EL (cell line): ENCODE measurements at places on chromosomes 12 and 14.

GRCh38 chr14:65156568-65157366 is 54.5 kb upstream of the MAX start:
- peak; percentile 88 for DNase-seq

GRCh38 chr12:42923156-42923555 is 333.6 kb upstream of the PRICKLE1 start:
- no peak for DNase-seq

DNA sequence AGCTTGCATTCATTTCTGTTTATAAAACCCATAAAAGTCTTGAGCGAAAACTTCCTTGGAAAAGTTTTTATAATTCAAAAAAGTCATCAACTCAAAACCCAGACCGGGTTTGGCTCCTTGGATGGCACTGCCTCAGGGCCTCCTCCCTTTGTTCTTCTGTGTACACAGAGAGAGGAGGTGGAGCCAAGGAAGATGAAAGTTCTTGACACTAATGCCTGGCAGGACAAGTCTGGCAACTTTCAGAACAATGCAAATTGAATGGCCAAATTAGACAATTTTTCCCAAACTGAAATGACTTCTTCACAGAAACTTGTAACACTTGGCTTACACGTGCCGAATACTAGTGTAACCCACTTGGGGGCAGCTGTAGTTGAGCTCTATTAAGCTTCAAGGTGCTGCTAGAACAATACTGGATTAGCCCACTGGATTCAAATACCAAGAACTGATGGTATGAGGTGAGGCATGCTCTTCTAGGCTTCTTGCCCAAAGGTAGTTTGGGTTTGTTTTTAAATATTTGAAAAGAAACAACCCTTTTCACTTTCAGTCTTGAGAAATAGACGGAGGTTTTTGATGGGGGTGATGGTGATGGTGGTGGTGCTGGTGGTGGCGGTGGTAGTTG is 86.6 kb upstream of the FRMD6 start:
- DNase-seq, result no peak

DNA sequence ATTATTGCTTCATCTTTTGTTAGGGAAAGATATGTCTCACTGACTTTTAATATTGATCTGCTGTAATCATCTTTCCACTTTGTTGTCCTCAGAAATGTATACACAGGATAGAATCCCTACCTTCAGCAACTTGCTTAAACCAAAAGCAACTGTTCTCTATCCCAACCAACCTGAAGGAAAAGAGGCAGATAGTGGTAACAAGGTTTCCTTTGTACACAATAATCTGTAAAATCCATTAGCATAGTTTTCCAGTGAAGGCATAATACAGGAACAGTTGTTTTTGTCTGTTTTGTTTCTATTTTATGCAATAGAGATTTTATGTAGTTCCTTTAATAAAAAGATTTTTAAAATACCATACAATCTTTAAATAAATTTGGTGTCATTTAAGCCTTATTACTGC is 170.5 kb downstream of the PIK3C2G start:
- DNase-seq, result no peak

DNA sequence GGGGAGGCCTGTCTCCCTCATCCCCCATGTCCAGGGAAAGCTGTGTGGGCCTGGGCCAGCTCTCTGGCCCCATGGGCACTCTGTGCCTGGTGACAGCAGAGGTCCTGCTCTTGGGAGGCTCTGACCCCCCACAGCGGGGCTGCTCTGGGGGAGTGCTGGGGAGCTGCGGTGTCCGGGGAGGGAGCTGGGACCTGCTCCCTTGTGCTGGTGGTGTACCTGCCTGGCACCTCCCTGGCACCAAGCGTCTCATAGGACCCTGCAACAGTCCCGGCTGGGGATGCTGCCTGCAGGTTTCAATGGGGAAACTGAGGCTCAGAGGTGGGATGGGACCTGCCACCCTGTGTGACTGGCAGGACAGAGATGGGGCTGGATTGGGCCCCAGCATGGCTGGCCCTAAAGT is 111.3 kb downstream of the KIF26A start:
- DNase-seq, result no peak

DNA sequence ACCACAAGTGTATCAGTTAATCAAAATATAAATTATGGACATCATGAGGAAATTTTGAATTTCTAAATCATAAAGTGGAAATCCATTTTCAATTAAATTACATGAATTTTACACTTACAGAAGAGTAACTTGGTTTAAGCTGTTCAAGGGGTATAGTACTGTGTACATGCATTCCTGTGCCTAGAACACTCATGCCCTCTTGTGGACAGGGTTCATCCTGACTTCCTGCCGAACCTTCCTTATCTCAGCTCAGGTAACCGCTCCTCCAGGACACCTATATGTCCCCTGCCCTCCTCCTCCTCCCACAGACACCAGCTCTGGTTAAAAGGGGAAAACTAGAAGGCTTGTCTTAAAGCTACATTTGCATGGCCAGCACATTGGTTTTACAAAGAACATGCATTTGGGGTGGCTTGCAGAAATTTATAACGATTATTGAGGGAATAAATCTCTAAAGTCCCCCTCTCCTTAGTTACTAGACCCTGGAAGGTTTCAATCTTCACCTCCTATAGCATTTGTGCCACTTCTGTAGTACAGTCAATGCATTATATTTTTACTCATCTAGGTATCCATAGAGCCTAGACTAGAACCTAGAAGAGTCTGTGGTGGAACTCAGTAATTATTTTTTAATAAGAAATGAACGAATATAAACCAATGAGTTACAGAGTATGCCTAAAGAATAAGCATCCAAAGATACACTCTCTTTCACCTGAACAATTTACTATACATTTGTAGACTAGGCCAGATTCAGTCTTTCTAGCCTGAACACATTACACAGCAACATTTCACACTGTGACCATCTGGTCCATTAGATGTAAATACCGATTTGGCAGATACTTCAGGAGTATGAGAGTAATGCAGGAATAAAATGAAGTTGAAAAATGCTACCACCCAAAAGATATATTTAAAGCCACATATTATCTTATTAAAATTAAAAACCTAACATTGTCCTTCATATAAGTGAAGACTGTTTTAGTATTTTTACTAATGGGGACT is 345.6 kb downstream of the PAWR start:
- DNase-seq, result peak; percentile 51

DNA sequence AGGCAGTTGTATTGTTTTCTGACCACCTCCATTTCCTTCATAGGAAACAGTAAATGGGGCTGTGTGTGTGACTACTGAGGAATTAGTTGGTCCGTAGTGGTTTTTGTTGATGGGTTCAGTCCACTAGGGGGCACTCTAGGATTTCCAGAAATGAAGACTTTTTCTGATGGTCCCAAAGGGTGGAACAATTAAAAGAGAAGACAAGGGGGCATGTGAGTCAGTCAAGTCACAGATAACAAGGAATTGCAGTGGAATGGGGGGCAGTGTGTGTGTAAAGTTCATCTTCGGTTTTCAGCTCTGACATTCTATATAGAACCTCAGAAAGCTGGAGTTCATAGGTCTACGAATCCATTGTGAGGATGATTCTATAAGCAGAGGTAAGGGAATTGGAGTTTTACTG is 186.6 kb upstream of the OR4E1 start:
- peak; percentile 7 for DNase-seq

DNA sequence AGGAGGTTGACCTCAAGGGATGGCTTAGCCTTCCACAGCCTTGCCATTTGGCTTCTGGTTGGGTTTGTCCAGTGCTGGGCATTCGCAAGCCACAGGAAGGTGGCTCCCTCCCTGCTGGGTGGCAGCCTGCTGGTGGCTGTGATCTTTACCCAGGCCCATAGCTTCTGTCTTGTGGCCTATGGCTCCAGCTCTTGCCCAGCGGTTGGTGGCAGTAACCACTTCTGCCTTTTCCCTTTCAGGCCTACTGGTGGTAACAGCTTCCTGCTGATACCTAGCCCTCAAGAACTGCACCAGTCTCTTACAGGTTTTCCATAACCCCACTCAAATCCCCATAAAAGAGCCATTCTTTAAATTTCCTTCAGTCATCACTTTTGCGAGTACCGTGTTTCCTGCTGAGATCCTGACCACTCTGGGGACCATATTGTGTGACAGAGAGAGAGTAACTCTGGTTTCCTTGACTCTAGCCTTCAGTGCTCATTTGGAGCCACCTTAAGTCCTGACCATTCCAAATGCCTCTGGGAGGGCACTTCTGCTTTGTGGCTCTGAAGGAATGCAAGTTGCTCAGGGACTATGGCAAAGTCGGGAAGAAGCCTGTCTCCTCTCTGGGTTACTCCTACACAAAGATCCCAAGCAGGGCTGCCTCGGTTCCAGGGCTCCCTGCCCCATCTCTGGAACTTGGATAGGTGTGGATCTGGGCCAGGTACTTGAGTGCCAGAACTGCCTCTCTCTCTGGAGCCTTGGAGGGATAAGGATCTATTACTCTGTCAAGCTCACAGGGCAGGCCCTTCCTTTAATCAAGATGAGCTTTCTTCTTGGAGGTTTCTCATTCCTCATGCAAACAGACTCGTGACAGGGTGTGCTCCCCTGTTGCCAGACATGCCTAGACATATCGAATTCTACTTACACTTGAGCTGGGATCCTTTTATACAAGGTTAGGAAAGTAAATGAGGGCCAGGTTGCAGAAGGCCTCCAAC is 2.9 kb upstream of the NYNRIN start:
- no peak for DNase-seq

DNA sequence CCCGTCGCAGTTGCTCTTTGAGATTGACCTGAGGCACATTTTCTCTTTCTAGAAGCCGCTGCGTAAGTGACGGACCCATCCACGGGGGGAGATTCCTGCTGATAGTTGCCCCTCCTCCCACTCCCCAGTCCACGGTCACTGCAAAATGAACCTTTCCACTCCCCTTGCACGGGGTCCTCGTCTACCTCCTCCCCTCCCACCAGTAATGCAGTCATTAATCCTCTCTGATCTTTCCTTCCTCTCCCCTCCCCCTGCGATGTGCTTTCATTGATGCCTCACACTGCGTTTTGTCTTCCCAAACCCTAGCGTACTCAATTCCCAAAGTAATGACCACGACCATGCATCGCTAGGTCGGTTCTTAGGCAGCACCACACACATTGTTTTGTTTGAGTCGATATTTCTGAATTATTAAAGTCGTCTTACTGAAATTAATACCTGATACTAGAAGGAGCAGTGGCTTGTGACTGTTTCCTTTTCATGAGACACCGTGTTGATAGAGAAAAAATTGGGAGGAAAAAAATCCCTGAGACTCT is 857 bp downstream of the ETNK1 start:
- peak; percentile 50 for DNase-seq

GRCh38 chr14:63922696-63923421 is 70.1 kb downstream of the SYNE2 start:
- no peak for DNase-seq

DNA sequence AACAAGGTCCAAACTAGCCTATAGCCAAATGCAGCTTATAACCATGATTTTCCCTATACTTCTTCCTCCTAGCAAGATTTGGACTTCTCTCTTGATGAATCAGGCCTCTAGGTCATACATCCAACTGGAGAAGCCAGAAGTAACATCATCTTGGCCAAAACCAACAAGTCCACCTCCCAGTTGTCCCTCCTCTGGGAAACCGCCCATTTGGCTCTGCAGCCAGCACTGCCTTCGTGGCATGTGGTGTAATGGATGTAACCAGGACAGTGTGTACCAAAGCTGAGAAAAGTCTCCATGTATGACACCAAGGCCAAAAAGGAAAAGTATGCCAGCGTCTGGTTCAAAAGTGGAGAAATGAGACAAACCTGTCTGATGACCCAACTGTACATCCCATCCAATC is 59.3 kb upstream of the VASH1 start:
- DNase-seq, result no peak

DNA sequence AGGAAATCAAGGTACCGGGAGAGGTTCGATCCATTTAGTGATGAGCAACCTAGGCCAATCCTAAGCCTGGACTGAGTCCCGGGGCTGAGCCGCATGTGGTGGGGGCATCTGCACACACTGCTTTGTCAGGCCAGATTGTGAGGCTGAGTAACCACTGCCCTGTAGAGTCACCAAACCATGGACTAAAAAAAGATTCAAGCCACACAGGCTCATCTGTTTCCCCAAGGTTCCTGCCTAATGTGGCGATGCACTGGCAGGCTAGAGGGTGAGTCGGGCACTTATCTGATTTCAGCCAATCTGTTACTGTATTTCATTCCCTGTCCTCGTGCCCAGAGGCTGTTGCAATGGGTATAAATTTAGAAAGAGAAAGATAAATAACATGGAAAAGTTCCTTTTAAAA is 140.8 kb downstream of the TTC7B start:
- DNase-seq, result peak; percentile 50

DNA sequence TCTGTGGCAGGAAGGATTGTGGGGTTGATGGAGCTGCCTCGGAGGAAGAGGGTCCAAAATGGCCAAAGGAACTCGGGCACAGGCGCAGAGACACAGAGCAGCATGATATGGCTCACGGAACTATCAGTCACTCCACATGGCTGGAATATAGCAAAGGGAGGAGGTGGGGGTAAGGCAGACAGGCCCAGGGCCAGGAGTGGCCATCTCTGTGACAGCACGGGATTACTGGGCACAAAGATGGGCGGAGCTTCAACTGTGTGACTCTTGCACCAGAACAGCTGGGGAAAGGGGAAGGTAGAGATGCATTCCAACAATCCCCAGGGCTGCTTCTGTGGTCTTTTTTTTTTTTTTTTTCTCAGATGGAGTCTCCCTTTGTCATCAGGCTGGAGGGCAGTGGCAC is 24.8 kb upstream of the EML1 start:
- peak; percentile 40 for DNase-seq

GRCh38 chr12:51829011-51829481 is 19.5 kb downstream of the FIGNL2 start:
- DNase-seq, result no peak

DNA sequence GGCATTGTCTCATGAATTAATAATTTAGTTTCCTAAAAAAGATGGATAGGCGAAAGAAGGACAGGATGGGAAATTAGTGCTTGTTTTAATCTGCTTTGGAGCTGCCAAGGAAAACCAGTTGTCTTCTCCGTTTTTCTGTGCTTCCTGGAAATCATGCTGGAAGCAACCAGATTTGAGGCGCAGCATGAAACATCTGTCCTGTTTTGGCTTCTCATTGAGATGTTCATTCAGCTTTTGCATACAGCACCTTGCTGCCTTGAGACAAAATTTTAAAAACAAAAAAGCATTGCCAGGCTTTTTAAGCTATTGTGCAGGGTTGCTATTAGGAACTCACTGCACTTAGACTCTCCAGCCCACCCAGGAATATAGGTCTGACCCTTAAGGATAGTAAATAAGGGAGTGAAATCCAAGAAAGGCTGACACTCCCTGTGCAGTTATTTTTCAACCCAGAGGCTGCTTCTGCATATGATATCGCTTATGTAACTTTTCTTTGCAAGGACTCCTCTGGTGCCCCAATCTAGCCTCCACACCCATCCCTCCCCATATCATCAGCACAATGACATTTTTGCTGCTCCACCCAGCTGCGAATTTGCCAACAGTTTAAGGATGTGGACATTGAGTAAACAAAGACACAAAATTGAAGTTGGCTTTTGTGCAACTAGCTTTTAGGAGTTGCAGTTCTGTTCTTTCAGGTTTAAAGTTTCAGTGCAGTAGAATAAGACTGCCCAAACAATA is 46.9 kb upstream of the MDM1 start:
- no peak for DNase-seq

DNA sequence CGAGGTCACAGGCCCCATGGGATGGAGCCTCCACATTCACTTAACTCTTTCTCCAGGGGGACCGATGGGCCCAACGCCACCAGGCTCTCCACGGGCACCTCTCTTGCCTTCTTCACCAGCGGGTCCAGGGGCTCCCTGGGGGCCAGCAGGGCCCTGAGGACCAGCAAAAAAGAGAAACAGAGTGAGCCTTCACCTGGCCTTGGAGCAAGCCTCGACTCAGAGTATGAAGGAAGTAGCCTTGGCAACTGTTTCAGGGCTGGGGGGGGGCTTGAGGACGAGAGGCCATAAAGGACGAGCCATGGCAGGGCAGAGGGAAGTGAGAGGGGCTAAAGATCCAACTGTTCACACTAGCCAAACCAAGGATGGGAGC is 18.0 kb downstream of the COL2A1 start:
- no peak for DNase-seq
